Forelimb muscle (tissue), 1 donor: ENCODE measurements at places on chromosomes 4 and X. TPM values are rescaled to one million over a fixed set of nuclear protein-coding genes. Genes with fewer than 3 reads are reported as not detected.

The GABRB1 gene
- not detected for polyA plus RNA-seq

The PNCK gene
- polyA plus RNA-seq = 6.2 TPM

- no peak for DNase-seq
Measured at GRCh38 chrX:25537699-25538098, 521.9 kb upstream of the ARX start.

DNA sequence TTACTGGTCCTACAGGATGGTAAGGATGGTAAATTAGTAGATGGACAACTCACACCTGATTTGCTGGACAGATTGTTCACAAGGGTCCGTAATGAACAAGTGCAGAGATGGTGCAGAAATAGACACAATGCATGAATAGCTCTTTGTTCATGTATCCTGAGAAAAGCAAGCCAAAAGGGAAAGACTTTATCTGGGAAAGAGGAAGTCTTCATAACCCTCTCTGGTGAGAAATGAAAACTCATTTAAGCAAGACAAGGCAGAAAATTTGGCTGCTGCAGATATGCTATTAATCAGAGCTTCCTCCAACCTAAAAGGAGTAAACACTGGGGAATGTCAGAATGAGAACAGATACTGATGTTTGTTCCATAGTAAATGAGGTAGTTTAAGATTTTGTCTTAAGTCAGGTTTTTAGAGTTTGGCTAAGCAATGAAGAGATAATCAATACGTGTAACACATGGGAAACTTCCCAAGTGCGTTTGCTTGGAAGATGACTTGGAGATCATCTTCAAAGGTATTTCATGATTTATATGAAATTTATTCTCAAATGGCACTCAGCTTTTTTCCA, 152.4 kb upstream of the BMPR1B start:
- no peak for DNase-seq
